ENCODE measurements at places on chromosomes 2 and 18.

DNA sequence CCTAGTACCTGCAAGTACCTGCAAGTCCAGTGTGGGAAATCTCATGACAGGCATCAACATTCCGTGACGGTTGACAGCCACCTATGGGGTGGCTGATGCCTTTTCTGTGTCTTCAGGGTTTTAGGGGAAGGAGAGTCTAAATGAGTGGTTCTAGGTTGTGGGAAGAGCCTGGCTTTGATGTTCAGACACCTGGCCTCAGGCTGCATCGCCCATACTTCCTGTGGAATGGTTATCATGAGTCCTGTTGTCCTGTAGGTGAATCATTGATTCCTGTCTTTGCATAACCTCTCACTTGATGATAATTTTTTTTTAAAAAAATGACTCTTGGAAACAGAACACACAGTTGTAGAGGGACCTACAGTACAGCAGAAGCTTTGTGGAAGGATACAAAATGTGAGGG lies 108.9 kb downstream of the NEDD4L start:
- no peak for DNase-seq

DNA sequence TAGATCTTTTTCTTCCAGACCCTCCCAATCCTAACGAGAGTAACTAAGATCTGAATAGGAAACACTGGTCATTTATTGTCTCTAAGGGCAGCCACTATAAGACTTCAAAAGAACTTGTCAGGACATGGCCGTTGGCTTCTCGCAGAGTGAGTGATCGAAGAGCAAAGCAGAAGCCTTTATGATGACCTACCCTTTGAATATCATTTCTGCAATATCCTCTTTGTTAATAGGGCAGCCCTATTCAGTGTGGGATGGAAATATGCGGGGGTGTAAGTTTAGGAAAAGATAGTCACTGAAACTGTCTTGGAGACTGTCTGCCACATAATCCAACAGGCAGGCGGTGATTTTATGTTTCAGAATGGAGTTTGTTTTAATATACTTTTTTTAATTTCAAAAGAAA lies 70.9 kb downstream of the FBXO36 start:
- no peak for DNase-seq

DNA sequence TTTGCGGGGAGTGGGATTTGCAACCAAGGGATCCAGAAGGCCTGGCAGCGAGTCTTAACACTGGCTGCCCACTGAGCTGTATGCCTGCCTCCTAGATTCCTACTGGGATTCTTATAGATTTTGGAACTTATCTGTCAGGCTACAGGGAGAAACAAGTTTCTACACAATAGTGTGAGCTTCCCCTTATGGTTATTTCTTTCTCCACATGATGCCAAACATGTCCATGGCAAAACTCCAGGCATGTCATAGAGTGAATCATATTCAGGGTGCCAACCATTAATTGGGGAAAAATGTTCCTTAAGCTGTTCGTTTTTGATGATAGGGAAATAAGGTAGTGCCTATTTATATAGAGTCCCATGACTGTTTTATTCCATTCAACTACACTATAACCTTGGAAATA lies 1185.2 kb upstream of the CELF4 start:
- no peak for DNase-seq

GRCh38 chr2:66522611-66523376 lies 87.9 kb downstream of the MEIS1 start:
- DNase-seq, result no peak

DNA sequence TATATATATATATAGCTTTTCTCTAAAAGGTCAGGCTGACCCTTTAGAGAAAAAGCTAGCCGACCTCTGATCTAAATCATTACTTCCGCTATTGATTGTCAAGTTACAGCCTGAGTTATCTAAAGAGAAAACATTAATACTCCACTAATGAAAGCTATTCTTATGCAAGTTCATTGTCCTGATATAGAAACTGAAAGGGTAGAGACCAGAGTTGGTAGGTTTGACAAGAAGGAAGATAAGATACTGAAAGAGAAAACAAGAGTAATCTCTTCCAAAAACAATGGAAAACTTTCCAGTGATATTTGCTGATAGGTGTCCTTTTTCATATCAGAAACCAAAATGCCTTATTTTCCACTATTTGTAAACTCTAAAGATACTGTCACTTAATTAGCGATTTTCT lies 62.8 kb upstream of the SLC39A10 start:
- DNase-seq, result no peak

DNA sequence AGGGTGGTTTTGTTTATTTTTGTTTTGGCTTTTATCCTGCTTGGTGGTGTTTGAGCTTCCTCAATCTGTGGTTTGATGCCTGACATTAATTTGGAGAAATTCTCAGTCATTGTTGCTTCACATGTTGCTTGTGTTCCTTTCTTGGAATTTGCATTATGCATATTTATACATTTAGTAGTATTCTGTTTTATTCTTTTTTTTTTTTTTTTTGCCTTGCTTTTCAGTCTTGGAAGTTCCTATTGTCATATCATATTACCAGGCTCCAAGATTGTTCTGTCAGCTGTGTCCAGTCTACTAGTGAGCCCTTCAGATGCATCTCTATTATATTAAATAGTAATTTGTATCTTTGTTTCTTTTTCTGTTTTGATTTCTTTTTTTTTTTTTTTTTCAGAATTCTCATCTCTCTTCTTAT lies 77.0 kb downstream of the EPC2 start:
- no peak for DNase-seq

- no peak for DNase-seq
Measured at GRCh38 chr18:27276886-27277285, 91.8 kb upstream of the CHST9 start.

DNA sequence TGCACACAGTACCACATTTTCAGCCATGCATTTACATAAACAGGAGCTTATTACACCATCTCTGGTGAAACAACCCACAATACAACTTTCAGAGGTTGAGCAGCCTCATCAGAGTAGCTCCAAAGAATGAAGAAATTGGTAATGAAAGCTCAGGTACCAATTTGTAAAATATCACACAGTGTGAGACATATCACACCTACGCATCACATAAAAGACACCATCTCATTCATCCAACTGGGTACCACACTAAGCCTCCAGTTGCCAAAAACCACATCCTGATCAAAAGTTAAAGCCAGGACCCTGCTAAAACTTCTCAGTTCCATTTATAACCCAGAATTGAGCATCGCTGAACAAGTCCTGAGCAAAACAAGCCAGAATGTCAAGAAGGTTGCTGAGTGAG lies 4.6 kb downstream of the TMEM163 start:
- DNase-seq, result no peak

DNA sequence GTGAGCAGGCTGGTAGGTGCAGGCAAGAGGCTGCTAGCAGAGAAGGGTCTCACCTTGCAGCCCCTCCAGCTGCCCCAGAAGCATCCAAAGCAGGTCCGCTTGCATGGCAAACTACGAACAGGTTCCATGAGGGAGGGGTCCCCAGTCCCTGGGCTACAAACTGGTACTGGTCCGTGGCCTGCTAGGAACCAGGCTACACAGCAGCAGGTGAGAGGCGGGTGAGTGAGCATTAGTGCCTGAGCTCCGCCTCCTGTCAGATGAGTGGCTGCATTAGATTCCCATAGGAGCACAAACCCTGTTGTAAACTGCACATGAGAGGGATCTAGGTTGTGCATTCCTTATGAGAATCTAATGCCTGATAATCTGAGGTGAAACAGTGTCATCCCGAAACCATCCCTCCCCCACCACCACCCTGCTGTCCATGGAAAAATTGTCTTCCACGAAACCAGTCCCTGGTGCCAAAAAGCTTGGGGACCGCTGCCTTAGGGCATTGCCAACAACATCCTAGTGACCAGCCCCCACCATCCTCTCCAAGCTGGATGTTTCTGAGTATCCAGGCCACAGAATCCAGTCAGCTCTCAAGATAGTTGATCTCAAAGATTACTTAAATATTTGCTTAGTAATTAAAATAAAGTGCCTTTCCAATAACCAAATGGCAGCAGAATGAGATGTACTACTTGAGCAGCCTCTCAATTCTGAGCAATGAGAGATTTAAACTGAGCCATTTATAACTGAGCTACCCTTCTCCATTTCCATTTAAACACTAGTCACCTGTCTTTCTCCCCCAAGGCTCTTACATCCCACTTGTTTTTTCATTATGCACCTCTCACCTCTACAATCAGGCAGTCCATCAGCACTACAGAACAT lies 32.4 kb downstream of the LRP2 start:
- no peak for DNase-seq

DNA sequence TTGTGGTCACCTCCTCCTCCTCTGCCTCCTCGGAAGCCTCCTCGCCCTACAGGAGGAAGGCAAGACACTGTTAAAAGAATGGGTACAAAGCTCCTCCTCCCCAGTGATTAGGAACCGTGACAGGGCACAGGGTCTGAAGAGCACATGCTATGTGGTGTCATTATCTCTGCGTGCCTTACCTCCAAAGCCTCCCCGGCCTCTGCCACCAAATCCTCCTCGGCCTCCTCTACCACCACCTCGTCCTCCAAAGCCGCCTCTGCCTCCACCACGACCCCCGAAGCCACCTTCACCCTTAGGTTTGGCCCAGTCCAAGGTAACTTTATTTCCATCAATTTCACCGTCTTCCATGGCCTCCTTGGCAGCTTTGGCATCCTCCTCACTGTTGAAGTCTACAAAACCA lies 9.1 kb downstream of the NCL start:
- DNase-seq, result no peak

GRCh38 chr2:9741110-9741509 lies 102.2 kb upstream of the TAF1B start:
- DNase-seq, result no peak

GRCh38 chr2:175769200-175769599 lies 232.9 kb downstream of the LNPK start:
- DNase-seq, result no peak

GRCh38 chr2:217223222-217223930 lies 363.5 kb upstream of the TNP1 start:
- no peak for DNase-seq

- DNase-seq, result no peak
Measured at GRCh38 chr2:117621326-117621725, 193.2 kb upstream of the DDX18 start.

DNA sequence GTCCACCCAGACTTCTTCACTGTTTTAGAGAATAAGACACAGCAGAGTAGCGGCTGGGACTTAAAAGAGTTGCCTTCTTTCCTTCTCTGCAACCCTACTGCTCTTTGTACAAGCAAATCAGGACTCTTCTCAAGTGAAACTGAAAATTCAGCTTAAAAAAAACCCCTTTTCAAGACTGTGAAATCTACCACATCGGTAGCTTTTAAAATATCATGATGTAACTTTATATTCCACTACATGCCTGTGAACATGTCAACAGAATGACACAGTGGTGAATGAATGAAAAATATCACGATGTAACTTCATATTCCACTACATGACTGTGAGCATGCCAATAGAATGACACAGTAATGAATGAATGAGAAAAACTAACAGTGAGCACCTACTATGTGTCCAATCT lies 53.4 kb downstream of the TCF4 start:
- no peak for DNase-seq

GRCh38 chr2:233227346-233227978 lies 24.0 kb upstream of the ATG16L1 start:
- DNase-seq, result no peak

GRCh38 chr2:73415906-73416305 lies 30.3 kb downstream of the ALMS1 start:
- no peak for DNase-seq

- no peak for DNase-seq
Measured at GRCh38 chr2:235494716-235495372, 1.0 kb downstream of the AGAP1 start.

DNA sequence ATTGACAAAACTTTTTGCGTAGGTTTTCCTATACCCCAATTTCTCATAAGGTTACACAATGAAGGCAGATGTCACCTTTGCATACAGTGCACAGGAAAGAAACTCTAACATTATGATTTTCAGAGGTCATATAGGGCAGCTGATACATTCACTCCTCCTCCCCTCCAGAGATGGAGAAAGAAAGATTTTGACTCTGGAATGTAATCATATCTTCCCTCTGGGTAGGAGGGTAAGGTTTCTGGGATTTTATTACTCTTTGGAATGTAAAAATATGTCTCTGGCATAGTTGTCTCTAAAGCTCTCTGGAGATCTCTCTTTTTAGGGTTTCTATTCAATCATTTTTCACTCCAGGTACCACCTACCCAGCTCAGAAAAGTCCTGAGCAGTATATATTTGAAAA lies 398.3 kb downstream of the GPD2 start:
- no peak for DNase-seq

- no peak for DNase-seq
Measured at GRCh38 chr2:97963880-97964279, 31.9 kb downstream of the TMEM131 start.

- DNase-seq, result no peak
Measured at GRCh38 chr2:102929721-102930120, 167.9 kb downstream of the TMEM182 start.

- DNase-seq, result no peak
Measured at GRCh38 chr2:212797484-212798205, 259.0 kb upstream of the ERBB4 start.

All from HEK293T (cell line).